Stimulated activated naive CD8-positive, alpha-beta T cell treated with anti-CD3 and anti-CD28 coated beads, Interleukin-15, amount 100 ng/mL, for 72 hours (primary cell): ENCODE measurements at places on chromosomes 7 and 10.
A peak's percentile ranks its signal among the peaks of the same experiment; 100 is the strongest.

DNA sequence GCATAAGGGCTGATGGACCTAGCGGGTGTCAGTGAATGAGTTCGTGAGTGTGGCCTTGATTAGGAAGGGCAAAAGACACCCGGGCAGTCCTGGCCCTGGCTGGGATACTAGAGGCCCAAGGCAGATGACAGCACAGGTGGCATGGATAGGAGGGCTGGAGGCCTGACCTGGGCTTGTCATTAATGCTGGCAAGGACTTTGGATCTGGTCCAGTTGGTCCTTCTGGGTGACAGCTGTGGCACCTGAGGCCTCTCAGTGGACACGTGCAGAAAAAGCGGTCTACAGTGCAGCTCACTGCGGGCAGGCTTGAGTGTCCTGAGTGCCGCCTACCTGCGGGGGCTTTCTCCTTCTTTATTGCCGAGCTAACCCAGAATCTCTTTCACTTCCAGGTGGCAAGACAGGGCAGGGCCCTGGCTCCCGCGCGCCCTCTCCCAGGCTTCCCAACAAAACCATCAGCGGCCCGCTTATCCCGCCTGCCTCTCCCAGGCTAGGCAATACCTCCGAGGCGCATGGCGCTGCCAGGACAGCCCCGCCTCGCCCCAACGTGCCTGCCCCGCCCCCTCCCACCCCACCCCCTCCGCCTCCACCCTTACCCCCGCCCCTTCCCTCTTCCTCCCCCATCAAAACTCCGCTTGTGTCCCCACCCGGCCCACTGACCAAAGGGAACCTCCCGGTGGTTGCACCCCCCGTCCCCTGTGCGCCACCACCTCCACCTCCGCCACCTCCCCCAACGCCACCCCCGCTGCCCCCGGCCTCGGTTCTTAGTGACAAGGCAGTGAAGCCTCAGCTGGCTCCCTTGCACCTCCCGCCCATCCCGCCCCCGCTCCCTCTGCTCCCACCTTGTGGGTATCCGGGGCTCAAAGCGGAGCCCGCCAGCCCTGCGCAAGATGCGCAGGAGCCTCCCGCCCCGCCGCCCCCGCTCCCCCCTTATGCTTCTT lies 77.4 kb downstream of the WIPF3 start:
- DNase-seq: no peak

DNA sequence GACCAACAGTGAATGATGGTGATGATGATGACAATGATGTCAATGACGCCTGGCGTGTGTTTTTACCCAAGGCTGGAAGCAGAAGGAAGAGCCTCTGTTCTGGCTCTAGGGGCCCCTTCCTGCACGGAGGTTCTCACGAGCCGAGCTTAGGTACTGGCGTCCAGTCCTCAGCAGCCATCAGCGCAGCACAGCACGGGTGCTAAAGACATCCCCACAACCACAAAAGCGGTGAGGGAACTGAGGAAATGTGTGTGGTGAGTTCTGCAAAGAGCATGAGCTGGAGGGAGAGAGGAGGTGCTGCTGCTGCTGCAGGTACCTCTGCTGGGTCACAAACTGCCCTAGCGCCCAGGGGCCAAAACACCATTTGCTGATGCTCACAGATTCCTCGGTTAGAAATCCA lies 81.6 kb downstream of the SFMBT2 start:
- no peak for DNase-seq

GRCh38 chr7:7481802-7482201 lies 53.9 kb downstream of the COL28A1 start:
- DNase-seq: no peak

DNA sequence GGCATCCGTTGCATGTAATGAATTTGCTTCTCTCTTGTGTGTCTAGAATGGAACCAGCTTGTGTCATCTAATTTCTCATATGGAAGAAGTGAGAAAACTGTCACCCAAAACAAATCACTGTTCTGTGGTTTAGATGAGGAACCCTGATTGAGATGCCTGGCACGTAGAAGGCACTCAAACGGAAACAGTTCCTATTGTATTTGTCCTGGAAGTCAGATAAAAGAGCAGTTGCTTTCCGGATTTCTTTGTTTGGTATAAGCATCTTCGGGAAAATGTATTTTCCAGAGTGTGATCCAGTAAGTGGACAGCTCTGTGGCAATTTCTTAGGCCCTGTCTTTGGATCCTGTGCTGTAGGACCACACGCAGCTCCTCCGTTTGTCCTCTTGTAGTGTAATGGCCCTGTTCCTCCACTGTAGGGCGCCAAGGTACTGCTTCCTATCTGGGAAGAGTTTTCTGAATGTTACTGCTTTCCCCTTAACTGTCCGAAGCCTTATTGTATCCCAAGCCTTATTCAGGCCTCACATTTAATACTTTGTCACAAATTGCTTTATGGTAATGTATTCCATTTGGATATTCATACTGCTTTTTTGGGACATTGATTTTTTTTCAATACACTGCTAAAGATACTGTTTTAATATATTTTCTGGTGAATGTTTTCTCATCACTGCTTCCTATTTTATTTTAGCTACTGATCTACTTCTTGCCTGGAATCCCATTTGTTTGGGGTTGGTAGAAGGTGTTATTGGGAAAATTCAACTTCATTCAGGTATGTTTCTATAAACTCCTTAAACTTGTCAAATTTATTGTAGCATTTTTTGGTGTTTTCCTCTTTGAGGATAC lies 24.8 kb downstream of the INPP5F start:
- DNase-seq: peak; percentile 36

GRCh38 chr7:6558837-6559236 lies 7.6 kb upstream of the GRID2IP start:
- DNase-seq: no peak

- DNase-seq: no peak
Measured at GRCh38 chr7:12028508-12028907, 182.6 kb upstream of the TMEM106B start.

GRCh38 chr7:25007668-25008067 lies 27.7 kb upstream of the OSBPL3 start:
- no peak for DNase-seq

DNA sequence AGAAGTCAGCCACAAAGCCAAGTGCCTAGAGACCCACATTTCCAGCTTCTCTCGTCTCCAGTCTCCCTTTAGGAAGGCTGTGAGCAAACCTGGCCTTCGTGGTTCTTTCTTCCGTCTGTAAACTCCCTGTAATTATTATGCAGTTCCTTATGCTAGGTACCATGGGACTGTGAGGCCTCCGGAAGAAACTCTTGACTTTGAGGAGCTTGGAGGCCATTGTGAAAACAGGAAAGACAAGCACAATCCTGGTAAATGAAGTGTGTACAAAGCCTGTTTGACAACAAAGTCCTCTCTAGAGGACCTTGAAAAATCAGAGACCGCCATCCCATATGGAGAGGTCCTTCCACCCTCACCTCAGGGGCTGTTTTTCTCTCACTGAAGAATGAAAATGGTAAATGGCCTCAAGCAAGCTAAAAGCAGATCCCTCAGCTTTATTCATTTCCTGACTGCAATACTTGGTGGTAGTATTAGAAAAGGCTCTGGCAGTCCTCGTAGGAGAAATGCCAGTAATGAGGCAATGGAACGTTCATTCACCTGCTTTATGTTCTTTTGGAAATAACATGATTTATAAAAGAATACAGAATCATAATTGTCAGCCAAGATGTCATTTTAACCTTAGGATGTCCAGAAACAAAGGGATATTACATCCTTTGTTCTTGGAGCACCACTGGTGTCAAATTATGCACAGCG lies 926.4 kb downstream of the LRMDA start:
- no peak for DNase-seq

DNA sequence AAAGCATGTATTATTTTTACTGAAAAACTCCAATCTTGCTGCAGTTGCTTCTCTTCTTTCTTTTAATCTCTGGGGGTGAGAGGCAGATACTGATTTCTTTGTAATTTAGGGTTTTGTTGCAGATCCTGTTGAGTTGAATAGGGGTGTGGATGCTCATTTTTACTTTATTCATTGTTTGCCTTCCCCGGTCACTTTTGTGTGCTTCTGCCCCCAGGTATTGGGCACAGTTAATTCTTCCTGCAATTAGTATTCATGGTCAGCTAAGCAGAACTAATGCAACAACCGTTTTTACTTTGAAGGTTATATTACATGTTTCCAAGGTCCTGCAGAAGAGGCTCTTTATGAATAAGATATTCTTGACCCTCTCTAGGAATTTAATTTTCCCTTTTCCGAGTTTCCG lies 96.4 kb downstream of the BUB3 start:
- DNase-seq: no peak

DNA sequence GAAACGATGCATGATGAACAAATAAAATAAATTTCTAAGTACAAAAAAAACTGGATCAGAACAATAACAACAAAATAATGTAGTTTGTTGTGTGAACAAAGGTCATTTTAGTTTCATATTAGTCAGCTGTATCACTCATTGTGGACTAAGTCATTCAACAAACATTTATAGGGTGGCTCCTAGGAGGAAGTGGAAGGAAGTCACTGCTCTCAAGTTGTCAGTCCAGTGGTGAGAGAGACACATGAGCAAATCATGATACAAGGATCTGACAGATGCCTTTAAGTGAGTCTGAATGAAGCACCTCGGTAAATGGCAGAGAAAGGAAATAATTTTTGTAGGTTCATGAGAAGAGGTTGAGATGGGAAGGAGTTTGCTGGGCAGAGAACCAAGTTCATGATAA lies 56.8 kb downstream of the EPDR1 start:
- DNase-seq: no peak

DNA sequence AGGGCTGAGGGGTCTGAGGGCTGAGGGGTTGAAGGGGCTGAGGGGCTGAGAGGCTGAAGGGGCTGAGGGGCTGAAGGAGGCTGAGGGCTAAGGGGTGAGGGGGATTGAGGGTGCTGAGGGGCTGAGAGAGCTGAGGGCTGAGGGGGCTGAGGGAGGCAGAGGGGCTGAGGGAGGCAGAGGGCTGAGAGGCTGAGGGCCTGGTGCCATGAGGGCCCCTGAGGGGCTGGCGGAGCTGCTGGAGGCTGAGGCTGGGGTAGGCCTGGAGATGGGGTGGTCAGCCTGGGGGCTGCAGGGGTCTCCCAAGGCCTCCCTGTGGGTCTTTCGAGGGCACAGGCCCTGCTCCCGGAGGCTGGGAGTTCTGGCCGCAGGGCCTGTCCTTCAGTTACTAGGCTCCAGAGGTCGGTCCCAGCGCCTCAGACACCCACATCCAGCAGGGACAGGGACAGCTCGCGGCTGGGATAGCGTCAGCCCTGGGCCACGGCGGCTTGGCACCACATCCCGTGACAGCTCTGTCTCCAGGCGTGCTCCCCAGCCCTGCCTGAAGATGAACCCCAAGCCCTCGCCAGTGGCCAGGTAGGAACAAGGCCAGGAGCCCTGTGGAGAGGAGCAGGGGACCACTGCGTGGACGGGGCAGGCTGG lies 16.9 kb downstream of the MYO1G start:
- DNase-seq: no peak

GRCh38 chr7:83738291-83738835 lies 89.4 kb upstream of the SEMA3E start:
- DNase-seq: no peak

- DNase-seq: no peak
Measured at GRCh38 chr7:11161499-11161898, 187.8 kb downstream of the PHF14 start.
